ENCODE measurements at places on chromosomes 5 and 9.
A peak's percentile ranks its signal among the peaks of the same experiment; 100 is the strongest.

- DNase-seq, result no peak
Observed at GRCh38 chr5:65984098-65984885, 57.9 kb downstream of the ERBIN start.

GRCh38 chr9:99192786-99193465 lies 28.8 kb downstream of the ALG2 start:
- no peak for DNase-seq

GRCh38 chr5:149042865-149043264 lies 20.0 kb downstream of the SH3TC2 start:
- no peak for DNase-seq

DNA sequence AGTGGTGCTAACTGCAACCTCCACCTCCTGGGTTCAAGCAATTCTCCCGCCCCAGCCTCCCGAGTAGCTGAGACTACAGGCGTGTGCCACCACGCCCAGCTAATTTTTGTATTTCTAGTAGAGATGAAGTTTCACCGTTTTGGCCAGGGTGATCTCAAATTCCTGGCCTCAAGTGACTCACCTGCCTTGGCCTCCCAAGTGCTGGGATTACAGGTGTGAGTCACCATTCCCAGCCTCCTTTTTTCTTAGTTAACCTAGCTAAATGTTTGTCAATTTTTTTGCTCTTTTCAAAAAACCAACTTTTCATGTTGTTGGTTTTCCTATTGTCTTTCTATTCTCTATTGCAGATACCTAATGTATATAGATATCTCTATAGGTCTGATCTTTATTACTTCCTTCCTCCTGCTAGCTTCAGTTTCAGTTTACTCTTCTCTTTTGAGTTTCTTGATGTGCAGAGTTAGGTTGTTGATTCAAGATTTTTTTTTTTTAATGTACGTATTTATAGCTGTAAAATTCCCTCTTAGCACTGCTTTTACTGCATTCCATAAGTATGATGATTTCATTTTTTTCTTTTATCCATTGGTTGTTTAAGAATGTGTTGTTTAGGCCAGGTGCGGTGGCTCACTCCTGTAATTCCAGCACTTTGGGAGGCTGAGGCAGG lies 32.9 kb downstream of the FGD3 start:
- peak; percentile 24 for DNase-seq

DNA sequence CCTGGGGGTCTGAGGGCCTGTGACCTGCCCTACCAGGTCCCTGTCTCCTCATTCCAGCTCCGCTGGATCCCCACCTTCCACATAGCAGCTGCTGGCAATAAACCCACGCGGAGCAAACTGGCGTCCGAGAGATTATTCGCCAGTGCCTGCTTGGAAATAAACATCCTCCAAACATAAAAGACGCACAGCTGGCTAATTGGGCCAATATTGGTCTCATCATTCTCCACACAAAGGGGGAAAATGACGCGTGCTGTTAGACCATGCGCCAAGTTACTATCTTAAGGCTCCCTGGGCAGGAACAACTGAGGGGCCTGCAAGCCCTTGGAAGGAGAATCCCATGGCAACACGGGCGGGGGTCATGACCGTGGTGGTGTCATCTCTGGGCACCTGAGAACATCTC lies 73.3 kb upstream of the SARDH start:
- DNase-seq, result no peak

DNA sequence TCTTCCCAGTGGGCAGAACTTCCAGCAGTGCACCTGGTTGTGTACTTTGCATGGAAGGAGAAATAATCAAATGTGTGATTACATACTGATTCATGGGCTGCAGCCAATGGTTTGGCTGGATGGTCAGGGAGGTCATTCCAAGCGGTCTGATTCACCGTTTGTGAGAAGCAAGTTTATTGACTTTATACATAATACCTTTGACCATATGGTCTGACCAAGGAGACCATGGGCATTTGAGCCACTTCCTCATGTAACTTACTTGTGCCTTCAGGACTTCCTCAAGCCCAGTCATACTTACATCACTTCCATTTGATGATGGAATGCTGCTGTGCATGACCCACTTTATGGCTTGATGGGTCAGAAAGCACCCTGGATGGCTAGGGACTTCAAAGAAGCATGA lies 41.1 kb downstream of the DAP start:
- no peak for DNase-seq

DNA sequence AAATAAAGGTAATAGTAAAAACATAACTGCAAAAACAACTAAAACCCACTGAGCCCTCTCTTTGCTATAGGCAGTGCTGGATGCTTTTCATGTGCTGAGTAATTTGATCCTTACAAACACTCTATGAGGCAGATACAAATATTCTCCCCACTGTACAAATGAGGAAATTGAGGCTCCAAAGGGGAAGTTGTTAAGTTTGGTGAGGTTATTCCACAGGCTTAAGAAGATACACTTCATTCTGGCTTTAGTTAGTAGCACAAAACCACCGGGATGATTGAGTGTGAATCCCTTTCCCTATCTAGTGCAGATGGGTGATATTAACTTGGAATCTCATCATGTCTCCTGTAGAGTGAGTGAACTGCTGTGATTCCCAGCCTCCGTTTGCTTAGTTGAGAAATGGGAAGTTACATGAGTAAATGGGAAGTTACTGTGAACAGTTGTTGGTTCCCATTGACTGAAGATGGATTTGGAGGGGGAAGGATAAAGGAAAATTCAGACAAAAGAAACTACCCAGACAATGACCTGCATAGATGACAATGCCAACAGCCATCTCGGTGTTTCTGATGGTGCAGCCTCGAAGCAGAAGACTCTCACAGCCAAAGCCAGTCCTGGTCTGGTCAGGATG lies 208.3 kb downstream of the ATP10B start:
- DNase-seq, result no peak

DNA sequence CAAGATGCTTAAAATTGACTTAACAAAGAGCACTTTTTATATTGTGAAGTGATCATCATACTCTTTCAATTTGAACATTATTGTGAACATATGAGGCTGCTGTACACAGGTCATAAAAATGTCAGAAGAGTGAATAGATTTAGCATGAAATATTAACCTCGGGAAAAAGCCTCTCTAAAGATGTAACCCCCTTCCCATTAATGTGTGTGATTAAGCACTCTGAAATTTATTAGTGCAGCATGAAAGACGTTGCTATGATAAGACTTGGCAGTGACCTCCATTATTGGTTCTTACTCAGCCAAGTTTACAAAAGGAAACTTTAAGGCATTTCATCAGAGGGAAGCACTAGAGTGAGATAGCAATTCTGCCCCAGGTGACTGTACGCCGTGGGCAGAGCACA lies 326.5 kb downstream of the NTRK2 start:
- DNase-seq, result no peak

- DNase-seq, result no peak
Observed at GRCh38 chr9:122016309-122016708, 76.8 kb downstream of the TTLL11 start.

DNA sequence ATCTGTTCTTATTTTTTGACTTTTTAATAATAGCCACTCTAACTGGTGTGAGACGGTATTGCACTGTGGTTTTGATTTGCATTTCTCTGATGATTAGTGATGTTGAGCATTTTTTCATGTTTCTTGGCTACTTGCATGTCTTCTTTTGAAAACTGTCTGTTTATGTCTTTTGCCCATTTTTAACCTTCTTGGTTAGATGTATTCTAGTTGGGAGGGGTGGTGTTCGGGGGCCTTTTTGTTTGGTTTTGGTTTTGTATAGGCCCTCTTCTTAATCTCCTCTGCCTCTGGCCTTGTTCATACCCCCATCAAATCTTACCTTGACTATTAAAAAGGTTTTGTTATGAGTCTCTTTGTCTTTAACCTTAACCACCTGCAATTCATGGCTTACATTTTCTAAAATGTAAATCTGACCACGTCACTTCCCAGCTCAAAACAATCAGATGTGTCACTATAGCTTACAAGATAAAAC lies 107.8 kb upstream of the NR4A3 start:
- DNase-seq, result no peak

DNA sequence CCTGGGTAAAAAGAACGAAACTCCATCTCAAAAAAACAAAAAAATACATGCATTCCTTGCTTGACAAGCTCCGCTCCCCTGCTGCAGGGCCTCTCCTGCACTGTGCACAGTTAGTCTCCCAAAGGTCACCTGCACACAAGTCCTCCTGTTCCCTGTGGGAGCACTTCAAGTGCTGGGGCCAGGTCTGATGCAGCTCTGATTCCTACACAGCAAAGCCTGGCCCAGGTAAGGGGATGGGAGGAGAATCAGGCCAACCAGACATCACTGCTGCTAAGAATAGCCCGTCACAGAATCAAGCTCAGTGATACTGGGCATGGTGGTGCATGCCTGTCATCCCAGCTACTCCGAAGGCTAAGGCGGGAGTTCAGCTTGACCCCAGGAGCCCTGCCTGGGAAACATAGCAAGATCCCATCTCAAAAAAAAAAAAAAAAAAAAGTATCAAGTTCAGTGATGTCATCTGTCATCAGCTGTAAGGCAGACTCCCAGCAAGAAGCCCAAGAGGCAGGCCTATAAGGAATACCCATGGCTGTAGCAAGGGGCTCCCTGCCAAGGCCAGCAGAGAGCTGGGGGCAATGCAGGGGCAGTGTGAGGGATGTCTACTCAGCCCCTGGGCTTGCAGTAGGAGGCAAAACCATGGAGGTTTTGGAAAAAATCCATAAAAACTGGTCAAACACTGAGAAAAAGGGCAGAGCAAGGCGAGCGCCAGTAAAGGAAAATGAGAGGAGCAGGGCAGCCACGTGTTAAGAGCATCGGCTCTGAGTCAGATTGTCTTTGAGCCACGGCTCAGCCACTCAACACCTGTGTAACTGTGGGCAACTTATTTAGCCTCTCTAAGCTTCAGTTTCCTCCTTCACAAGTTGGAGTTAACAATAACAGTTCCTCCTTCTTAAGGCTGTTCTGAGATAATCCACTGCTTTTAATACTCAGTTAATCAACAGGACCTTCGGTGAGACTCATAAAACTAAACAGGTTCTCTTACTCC lies 3.2 kb downstream of the TPM2 start:
- no peak for DNase-seq

GRCh38 chr9:98879963-98880310 lies 63.8 kb upstream of the COL15A1 start:
- DNase-seq, result no peak

- no peak for DNase-seq
Observed at GRCh38 chr9:3931996-3932906, 367.6 kb downstream of the GLIS3 start.

DNA sequence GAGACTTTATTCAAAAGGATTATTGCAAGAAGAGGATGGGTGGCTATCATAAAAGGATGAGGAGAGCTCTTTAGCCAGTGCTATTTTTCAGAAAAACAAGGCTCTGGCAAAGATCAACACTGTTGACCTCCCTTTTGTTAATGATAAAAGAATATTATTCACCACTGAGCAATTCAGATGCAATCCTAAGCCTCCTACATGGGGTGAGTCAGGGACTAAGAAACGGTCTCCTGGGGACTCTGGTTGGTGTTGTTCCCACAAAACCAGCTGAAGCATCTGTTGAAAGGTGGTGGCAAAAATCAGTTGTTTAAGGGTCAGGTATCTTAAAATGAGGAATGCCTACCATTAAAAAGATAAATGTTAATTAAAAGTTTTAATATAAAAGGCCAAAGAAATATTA lies 7.7 kb upstream of the GCNT1 start:
- DNase-seq, result no peak

- no peak for DNase-seq
Observed at GRCh38 chr5:172638209-172638768, 2.8 kb upstream of the NEURL1B start.

DNA sequence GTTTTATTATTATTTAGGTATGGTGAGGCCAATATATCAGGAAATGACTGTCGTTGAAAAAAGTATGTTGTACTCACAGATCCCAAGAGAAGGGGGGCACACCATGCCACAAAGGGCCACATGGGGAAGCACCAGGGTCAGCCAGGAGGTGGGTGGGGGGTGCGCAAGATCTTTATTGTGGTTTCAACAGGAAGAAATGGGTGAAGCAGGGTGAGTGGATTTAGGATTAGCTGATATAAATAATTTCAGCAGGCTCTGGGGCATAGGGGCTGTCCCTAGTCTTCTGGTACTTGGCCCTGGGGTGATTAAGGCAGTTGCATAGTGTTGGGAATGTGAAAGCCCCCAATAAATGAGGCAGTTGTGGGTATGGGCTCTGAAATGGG lies 8.6 kb downstream of the PDCD1LG2 start:
- peak; percentile 64 for DNase-seq

DNA sequence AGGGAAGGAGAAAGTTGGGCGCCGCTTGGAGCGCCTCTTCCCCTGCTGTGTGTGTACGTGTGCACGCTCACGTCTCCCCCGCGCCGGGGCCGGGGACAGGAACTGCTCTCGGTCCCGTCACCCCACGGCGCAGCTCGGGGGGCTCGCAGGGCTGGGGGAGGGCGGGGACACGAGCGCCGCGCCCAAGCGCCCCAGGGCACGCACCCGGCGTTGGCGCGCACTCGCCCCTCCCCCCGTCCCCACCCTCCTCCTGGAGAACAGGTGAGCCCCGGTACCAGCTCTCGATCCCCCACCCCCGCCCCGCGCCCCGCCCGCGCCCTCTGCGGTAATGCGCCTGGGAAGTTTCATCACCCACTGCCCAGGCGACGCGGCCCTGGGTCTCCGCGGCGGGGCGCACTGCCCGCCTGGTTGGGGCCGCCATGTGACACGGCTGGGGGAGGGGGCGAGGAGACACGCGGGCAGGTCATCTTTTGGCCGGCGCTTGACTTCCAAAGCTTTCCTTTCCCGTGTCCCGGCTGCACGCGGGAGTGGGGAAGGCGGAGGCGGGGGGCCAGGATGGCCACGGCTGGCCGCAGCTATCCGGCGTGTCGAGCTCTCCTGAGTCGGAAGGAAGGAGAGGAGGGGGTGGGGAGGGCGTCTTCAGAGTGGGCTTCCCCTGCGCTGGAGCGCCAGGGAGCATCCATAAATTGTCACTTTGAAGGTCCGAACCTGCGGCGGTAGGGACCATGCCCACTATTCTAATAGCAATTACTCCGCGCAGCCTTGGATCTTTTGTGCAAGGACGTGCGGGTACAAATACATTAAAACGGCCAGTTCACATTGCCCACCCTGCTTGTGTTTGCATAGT lies 1.5 kb upstream of the STC2 start:
- DNase-seq, result peak; percentile 78

DNA sequence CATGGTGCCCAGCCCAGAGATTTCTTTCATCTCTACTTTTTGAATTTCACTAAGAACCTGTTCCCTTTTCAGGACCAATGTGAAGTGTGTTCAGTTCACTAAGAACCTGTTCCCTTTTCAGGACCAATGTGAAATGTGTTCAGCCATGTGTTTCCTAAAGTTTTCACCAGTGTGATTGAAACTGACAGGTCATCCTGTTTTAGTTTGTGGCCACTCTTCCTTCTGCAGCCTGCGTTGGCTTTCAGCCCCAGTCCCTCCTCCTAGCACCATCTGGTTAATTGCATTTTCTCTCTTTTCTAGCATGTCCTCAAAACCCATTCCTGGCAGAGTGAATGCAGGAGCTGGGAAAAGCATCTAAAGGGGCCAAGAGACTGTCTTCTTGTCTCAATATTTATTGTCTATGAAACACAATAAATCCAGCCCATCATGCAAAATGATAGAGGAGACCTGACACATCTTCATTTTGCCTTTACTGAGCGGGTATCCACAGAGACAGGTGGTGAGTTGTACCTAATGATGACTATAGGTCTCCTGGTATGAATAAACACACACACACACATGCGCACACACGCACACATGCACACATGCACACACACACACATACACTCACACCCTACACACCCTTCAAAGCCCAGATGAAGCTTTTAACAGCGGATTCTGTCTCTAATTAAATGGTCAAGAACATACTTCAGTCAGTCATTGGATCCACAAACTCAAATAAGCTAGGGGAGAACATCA lies 6.1 kb upstream of the PANK3 start:
- no peak for DNase-seq

Data from stimulated activated CD8-positive, alpha-beta memory T cell treated with anti-CD3 and anti-CD28 coated beads, Interleukin-4, amount 100 ng/mL, for 48 hours (primary cell).